ENCODE measurements at places on chromosomes 3 and 15.

GRCh38 chr3:24519368-24520100 lies 24.9 kb upstream of the THRB start:
- no peak for DNase-seq

- DNase-seq: no peak
Observed at GRCh38 chr3:132624790-132625189, 27.7 kb downstream of the ACKR4 start.

- DNase-seq: no peak
Observed at GRCh38 chr3:94935738-94936580, 873.1 kb downstream of the NSUN3 start.

DNA sequence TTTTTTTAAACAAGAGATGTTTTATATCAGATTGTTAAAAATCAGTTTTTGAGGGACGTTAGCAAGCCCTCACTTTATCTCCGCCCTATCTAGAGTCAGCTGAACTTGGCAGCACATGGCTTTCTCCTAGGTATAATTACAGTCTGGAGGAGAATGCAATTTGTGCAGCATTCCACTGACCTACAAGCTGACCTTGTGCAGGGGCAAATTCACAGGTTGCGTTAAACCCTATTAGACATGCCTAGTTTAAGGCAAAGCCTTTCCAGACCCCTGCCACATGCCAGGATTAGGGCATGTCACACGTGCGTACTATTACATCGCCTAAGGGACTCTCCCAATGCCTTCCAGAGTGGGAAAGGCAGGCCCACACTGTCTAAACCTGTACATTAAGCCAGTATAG lies 224.0 kb downstream of the GREM1 start:
- no peak for DNase-seq

- DNase-seq: no peak
Observed at GRCh38 chr3:114770874-114771273, 376.2 kb downstream of the ZBTB20 start.

GRCh38 chr3:189812806-189813465 lies 181.7 kb downstream of the TP63 start:
- no peak for DNase-seq

DNA sequence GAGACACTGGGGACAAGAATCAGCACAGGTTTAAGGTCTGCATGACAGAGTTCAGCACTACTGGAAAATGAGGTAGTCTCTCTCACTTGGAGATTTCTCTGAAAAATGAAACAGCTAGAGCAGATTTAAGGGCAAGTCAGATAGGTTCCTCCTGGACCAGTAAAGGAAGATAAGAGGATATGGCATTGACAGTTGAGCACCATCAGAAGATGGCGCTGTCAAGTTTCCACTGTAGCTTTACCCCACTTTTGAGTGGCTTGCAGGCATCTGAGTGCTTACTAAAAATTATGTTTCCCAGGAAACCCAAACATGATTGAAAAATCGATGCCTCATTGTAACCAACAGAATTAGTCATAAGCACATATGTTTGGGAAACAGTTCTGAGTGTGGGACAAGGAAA lies 407.2 kb upstream of the UBE2E2 start:
- no peak for DNase-seq

DNA sequence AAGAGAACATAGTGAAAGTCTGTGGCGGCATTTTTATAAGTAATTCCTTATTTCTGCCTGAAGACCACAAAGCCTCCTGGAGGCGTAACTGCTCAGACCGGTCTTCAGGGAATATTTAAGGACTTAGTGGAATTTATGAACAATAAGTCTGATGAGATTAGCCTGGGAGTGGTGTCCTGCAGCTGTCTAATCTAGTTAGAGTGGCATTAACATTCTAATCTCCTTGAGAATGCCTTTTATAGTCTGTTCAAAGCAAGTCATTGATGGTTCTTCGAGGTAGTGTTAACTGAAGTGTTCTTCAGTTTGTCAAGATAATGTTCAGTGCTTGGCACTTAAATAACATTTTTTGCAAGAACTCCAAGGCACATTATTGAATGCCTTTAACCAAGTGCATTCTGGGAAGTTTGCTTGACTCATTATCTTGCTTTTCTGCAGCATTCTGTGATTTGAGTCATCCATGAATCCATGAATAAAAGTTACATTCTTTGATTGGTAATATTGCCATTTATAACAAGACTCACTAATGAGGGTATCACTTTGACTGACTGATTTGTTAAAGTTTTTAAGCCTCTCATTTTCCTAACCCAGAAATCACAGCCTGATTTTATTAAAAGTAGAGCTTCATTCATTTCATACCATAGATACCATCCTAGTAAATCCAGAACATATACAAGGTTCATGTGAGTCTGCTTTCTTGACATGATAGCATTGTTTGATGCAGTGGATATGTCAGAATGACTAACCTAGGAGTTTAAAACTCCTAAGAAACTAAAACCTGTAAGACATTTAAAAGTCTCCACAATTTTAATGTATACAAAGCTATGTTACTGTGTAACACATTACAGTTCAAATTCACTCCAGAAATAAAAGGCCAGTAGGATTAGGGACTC lies 12.5 kb downstream of the RBM5 start:
- DNase-seq: no peak

GRCh38 chr3:14082108-14082657 lies 42.5 kb downstream of the CHCHD4 start:
- DNase-seq: no peak

DNA sequence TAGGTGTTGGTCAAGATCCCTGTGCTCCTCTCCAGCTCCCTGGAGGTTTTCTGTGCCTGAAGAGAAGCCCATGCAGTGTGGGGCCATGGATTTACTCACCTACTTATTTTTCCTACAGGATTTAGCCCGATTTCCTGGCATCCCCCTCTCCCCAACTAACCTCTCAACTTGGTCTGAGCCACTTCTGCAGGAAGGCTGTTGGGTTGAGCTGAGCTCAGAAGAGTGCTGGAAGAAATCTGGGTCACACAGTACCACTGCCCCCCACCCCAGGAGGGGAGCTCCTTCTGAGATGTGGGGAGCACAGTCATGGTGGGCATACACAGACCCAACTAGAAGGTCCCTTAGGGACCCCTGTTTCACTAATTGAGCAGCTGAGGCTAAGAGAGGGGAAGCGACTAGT lies 34.4 kb upstream of the SLCO2A1 start:
- DNase-seq: no peak

DNA sequence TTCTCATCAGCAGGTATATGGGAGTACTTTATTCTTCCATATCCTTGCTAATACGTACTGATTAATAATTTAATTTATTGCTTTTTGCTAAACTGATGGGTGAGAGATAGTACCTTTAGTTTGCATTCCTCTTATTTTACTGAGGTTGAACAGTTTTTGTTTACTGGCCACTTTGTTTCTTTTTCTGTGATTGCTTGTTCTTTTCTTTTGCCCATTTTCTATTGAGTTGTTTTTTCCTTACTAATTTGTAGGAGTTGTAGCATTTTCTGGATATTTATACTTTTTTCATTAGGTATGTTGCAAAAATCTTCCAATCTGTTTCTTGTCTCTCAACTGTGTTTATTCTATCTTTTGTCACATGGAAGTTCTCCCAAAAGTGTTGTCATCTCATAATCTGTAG lies 4.8 kb downstream of the PDCD6IP start:
- DNase-seq: no peak

GRCh38 chr3:25427942-25428788 lies at the start of gene RARB:
TSS of gene RARB (plus strand) at chr3:25428263. CDS start at chr3:25428732, 469 bp downstream.
- peak; percentile 73 for DNase-seq

DNA sequence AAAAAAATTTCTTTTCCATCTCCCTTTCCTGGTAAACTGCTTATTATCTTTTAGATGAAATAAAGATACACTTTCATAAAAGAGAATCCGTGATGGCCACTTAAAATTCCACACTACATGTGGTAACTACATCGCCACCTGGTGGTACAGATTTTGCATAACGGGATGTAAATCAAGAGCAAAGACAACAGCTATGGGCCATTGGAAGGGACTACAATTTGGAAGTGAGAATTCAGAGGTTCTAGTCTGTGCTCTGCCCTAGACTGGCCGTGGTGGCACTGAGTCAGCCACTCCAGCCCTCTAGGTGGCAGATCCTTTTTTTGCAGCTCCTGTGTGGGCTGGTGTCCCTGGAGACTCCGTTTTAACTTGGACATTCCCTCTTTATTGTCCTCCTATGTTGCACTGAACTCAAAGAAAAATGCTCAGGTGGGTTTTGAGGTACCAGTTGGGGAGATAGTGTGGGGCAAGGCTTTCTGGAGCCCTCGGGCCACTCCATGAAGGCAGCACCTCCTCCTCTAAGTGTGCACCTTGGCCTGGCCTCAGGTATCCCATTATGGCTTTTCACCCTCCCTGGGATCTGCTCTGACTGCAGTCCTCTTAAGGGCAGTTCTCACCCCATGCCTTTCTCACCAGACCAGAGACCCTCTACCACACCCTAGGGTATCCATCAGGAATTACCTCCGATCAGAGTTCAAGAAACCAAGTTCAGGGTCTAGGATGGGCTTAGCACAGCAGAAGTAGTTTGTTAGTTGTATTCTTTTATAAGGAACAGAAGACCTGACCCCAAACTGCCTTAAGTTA lies 54.9 kb downstream of the SPSB4 start:
- no peak for DNase-seq

DNA sequence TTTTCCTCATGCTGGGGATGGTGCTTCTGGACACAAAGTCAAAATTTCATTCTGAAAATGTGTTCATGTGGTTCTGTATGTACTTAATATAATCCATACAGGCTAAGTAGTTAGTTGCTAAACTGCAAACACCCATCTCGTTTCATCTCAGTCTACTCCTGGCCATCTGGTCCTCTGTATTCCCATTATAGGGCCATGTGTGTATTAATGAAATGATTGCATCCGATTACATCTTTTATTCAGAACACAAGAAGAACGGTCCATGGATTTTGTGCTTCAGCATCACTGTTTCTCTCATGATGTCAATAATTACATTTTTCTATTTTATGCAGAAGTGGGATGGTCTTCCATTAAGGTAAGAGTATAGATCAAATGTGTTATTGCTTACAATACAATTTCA lies 6.1 kb upstream of the GJD2 start:
- no peak for DNase-seq
